ENCODE measurements at places on chromosomes 11 and 22. TPM values are rescaled to one million over a fixed set of nuclear protein-coding genes. Genes with fewer than 3 reads are reported as not detected.

CYP2D6 gene
- 2.3 TPM for total RNA-seq

DNA sequence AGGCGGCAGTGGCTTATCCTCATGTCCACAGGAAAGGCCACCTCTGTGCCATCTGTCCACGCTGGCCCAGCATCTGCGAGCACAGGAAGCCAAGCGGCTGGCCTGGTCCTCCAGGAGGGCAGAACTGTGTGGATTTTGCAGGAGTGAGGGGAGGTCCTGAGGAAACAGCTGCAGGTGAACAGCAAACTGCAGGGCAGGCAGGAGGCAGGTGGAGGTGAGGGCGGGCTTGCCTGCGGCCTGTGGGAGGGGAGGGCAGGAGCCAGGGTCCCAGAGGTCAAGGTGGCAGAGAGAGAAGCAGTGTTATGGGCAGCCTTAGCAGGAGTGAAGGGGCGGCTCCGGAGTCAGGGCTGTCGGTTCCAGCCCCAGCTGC, 369.7 kb downstream of the SHANK2 start:
- no peak overlapping the region for H3K27ac ChIP-seq
- H3K36me3 ChIP-seq: no peaks in the 10 kb centered on the region
- no peaks in the 10 kb centered on the region for H3K4me1 ChIP-seq
- H3K27me3 ChIP-seq: no peaks in the 10 kb centered on the region

DNA sequence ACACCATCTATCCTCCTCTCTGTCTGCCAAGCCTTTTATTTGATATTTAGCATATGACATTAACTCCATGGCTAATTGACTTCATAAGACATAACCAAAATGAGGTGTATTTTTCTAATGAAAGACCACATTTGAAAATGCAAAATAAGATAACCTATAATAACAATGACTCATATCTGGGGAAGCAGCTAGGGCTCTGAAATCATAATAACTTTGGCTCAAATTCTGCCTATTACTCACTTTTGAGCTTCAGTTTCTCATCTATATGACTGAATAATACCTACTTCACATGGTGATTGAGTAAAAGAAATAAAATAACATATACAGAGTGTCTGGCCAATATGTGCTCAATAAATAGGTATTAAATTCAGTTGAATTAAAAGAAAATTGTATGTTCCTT, 1419.8 kb upstream of the TENM4 start:
- H3K27me3 ChIP-seq: no peaks in the 10 kb centered on the region
- H3K27ac ChIP-seq: no peak overlapping the region
- H3K4me1 ChIP-seq: no peaks in the 10 kb centered on the region

MS4A4E gene
- not detected for total RNA-seq
